ENCODE measurements at places on chromosomes 2 and 18.

- no peak for DNase-seq
Measured at GRCh38 chr2:95215018-95215612, 7.8 kb downstream of the ZNF892 start.

DNA sequence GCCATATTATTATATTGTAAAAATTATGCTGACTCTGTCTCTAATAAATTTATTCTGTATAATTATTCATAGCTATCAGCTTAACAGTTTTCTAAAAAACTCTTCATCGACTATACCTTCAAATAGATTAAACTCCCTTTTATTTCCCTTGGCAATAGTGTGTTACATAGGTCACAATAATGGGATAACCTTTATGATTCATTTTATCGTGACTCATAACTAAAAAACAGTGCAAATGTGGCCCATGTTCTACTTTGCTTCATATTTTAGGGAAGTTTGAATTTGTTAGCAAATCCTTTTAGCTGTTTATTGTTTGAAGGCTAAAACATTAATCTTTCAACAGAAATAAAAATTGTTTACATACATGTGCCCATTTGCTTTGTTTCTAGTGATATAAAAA, 783.2 kb upstream of the CDH2 start:
- no peak for DNase-seq

GRCh38 chr18:715626-716025, 3.2 kb upstream of the ENOSF1 start:
- no peak for DNase-seq

DNA sequence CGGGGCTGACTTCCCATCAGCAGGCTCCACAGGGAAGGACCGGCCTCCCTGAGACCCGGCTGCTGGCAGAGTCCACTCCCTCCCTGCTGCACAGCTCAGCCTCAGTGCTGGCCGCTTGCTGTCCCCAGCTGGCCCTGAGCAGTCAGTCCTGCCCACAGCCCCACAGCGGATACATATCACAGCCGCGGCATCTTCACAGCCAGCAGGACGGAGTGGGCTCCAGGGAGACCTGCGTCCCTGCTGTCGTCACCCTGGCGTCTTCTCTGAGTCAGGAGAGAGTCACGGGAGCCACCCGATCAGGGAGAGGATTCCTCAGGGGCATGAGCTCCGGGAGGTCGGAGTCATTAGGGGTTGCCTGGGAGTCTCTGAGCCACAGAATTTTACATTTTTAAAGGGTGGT, 13.1 kb upstream of the SNTG2 start:
- DNase-seq, result peak; percentile 38

DNA sequence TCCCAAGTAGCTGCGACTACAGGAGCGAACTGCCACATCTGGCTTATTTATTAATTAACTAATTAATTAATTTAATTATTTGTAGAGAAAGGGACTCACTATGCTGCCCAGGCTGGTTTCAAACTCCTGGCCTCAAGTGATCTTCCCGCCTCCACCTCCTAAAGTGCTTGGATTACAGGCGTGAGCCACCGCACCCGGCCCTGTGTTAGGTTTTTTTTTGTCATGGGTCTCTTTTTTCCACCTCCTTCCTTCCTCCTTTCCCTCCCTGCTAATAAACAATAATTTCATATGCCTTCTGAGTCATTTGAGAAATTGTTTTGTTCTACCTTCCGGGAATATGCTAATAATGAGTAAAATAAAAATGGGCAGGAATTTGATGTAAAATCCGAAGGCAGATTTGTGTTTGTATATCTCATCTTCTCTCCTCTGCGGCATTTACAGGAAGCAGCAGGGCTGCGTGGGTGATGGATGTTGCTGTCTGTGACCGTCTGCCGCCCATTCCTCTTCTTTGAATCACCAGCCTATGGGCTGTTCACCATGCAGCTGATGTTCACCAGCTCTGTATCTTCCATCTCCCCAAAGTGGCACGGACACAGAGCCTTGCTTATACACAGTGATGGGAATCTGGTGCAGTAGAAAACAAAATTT, 89.9 kb downstream of the ACSL3 start:
- DNase-seq, result no peak

- DNase-seq, result no peak
Measured at GRCh38 chr18:54911551-54911950, 47.7 kb downstream of the CCDC68 start.

GRCh38 chr2:105396254-105397024, 2.4 kb downstream of the FHL2 start:
- no peak for DNase-seq

DNA sequence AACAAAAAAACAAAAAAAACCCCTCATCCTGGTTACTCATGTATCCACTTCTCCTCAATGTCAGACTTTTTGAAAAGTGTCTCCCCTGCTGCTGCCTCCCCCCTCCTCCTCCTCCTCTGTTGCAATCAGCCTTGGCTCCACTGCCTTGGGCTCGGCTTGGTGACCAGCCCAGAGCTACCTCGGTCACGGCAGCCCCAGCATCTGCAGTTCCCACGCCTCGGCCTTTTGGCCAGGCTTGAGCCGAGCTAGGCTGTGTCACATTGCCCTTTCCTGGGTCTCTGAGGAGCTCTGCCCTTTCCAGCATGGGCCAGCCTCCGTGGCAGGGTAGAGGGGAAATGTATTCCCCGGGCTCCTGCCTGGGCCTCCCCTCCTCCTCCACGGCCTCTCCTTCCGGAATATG, 22.7 kb upstream of the INHBB start:
- no peak for DNase-seq

Measured in retina (tissue), 1 donor.